ENCODE measurements at places on chromosomes 7 and 10.

DNA sequence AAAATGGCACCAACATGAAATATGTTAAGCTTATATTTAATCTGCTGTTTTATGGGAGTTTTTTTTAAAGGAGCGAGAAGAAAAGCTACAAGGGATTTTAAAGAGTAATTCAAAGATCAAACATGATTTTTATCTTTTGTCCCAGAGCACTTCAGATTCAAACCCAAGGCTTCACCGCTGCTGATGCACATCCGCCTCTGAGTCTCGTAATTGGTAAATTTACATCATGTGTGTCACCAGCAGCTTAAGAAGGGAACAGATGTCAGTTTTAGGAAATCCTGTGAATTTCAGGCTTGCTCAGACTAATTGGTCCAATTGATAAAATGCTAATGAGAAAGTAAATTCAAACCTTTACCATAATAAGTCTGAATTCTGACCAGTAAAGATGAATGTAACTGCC lies 406.3 kb downstream of the GFRA1 start:
- no peak for DNase-seq

DNA sequence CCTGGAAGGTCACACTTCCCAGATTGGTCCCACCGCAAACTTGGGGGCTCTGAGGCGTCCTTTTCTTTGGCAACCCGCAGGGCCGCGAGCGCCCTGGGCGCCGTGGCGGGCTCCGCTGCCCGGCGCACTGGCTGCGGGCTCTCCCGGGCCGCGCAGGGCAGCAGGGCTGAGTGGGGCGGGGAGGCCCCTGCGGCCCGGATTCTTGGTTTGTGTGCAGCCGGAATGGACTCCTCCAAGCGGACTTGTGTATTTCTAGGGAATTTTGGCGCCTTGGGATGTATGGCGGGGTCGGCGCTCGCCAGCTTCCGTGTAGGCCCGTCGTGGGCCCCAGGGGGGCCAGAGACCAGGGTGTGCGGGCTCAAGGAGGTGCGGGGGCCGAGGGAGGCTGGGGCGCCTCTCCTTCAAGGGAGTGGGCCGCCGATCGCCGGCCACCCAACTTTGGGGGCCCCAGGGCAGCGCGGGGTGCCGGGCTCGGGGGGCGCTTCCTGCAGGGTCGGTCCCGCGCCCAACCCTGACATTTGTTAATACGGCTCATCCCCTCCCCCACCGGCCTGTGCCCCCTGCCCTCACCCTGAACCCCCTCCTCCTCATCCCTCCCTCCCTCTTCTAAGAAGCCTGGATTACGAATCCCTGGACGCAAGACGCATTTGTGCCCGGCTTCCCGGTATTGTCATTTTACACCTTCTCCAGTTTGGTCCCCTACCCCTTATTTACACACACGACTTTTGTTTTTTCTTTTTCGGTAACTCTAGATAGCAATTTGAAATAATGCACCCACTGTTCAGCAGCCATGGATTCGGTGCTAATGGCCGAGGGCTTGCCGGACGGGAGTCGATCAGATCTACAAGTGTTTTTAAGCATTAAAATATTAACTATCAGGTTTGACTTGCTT lies 2.5 kb downstream of the TCF7L2 start:
- DNase-seq: no peak

DNA sequence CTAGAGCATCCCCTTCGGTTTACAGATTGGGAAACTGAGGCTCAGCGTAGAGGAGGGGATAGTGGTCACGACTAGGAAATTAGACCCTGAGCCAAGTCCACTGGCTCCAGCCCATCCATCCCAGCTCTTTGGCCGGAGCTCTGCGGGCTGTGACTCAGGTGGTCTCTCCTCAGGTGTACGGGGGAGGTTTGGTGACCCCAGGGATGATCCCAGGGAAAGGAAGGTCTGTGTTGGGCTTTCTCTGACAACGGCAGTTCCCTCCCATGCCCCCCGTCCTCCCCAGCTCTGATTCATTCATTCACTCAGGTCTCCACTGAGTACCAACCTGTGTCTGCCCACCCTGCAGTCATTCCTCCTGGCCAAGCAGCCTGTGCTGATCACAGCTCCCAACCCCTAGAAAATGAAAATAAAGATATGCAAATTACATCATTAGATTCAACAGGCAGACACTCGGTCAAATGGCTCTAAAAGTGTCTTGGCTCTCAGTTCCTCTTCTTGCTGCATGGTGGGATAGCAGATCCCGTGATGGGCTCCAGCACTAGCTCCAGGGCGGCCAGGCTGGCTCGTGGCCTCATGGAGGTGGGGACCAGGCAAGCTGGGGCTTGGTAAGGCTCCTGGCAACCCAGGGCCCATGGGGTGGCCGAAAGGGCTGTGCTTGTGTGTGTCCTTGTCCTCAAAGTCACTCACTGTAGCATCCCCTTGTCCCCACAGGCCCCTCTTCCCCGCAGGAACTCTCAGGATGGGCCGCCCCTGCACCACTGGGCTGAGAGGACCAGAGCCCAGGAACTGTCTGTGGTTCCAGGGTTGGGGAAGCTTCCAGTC lies 37.8 kb downstream of the CLRN3 start:
- DNase-seq: no peak

- DNase-seq: no peak
Measured at GRCh38 chr7:141584935-141585334, 33.7 kb downstream of the AGK start.

DNA sequence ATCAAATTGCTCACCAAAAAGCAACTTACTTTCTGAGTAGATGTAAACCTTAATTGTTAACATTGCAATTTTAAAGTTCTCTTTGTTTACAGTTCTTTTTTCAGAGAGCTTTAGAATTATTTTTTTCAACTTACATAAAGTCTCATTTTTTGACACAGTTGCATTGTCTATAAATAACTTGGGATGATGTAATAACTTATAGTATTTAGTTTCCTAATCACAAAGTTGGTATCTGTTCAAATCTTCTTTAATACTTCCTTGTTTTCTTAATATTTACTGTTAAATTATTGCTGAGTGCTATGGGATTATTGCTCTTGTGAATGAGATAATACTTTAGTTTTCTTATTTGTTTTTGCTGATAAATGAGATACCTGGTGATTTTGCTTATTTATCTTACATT lies 18.9 kb upstream of the SUV39H2 start:
- DNase-seq: no peak

GRCh38 chr10:92834331-92834730 lies 14.0 kb upstream of the EXOC6 start:
- no peak for DNase-seq

DNA sequence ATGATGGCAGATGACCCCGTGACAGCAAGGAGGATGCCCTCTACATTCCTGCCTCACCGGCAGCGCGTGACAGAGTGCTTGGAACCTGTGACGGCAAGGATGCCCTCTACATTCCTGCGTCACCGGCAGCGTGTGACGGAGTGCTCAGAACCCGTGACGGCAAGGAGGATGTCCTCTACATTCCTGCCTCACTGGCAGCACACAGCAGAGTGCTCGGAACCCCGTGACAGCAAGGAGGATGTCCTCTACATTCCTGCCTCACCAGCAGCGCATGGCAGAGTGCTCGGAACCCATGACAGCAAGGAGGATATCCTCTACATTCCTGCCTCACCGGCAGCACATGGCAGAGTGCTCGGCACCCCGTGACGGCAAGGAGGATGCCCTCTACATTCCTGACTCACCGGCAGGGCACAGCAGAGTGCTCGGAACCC lies 231.0 kb downstream of the DIP2C start:
- DNase-seq: no peak

- no peak for DNase-seq
Measured at GRCh38 chr7:107592361-107593024, 12.4 kb downstream of the BCAP29 start.

DNA sequence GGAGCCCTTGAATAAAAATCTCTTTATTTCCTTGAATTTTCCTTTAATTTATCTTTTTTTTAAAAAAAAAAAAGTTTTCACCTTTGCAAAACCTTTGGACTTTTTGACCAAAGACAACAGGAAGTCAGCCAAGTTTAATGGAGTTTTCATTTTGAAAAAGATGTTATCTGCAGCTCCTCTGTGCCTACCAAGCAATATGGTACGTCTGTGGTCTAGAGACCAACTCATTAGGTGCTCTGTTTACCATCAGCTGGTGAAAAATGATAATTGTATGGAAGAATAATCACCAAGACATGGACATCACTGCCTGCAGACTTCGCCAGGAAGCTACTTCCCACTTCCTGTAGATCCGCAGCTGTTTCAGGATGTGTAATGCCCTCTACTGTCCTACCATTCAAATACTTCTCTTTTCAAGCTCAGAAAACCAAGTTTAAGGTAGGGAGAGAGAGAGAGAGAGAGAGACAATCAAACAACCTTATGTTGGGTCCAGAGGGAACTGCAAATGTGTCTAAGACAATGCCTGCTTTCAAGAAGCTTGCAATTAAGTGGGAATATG lies 18.7 kb downstream of the PLXNA4 start:
- no peak for DNase-seq

DNA sequence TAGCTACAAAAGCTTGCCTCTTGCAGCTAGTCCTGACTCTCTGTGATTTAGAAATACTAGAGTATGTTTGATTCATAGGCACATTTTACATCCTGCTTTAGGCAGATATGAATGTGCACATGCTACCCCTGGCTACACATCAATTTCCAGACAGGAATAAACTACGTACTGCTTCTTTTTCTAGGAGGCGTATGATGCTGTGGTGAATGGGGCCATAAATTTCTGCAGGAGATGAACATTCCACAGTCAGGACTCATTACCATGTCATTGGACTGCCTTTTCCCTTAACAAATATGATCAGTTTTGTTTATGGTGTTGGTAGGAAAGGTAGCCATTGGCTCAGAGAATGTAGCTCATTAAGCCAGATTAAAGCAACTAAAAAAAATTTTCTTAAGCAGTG lies 50.1 kb upstream of the IFRD1 start:
- no peak for DNase-seq

- no peak for DNase-seq
Measured at GRCh38 chr7:43281268-43281667, 168.8 kb downstream of the HECW1 start.

DNA sequence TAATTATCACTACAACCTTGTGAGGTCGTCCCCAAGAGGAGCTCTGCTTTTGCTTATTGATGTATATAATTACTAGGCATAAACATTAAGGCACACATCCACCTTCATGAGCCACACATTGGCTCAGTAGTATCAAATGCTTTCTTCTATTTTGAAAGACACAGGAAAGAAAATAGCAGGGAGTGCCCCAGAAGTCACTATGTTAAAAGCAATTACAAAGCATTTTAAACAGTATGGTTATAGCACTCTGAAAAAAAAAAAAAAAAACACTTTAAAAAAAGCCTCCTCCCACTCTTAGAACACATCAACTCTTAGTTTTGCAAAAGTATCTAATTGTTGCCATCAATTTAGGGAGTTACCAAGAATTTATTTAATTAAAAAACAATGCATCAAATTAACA lies 474.2 kb downstream of the PARD3 start:
- no peak for DNase-seq

GRCh38 chr7:100884736-100885439 lies 4.6 kb downstream of the UFSP1 start:
- DNase-seq: no peak

DNA sequence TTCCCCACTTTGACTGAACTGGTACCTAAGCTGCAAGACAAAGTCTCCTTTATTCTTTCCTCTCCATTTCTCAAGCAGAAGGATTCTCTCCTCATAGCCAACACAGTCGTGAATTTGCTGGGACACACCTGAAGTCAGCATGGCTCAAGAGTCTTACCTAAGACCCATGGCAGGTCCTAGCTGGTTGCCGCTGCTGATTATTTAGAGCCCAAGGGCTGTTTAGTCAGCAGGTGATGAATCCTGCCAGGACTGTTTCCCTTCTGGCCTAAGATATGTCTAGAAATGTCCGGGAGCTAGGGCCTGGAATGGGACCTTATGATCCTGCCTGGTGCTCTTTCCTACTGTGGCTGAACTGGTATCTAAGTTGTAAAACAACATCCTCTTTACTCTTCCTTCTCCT lies 82.8 kb downstream of the AHCYL2 start:
- no peak for DNase-seq

DNA sequence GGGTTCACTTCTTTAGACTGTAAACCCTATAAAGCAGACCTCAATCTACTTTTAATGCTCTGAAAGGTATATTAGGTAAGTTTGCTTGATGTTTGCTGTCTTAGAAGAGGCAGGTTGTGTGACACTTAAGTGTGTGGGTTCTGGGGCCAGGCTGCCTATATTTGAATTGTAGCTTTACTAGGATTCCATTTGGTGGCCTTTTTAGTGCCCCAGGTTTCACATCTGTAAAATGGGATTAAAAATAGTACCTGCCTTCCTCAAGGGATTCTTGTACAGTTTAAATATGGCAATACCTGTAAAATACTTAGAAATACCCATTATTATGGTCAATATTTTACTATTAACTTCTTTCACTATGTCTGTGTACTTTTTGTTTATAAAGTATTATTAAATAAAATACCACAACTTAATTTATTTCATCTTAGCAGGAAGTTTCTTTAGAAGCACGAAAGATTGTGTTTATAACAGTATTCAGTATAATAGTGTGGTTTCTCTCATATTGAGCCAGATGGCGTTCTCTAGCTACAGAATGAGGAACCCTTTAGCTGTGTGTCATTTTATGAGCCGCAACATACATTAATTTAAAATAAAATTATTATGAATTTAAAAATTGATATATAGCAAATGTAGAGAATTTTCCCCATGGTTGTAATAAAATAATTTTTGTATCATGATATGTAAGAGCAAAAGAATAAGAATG lies 94.2 kb downstream of the CDK14 start:
- DNase-seq: no peak

DNA sequence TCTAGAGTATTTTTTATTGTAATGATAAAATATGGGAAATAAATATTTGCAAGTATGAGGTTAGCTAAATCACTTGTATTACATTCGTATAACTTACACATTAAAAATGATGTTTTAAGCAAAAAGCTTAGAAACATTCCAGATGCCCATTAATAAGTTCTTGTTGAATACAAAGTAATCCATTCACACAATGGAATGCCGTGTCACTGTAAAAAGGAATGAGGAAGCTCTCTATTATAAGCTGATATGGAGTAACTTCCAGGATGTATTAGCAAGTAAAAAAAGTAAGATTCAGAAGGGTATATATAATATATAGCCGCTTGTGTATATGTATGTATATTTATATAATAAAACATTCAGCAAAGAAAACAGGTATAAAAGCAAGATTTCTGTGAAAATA lies 412.8 kb upstream of the MTPN start:
- no peak for DNase-seq

GRCh38 chr7:132932296-132933071 lies 149.4 kb downstream of the CHCHD3 start:
- no peak for DNase-seq

- DNase-seq: no peak
Measured at GRCh38 chr10:100656454-100656853, 88.9 kb upstream of the PAX2 start.
